ENCODE measurements at places on chromosomes 1 and 21.
A peak's percentile ranks its signal among the peaks of the same experiment; 100 is the strongest.

DNA sequence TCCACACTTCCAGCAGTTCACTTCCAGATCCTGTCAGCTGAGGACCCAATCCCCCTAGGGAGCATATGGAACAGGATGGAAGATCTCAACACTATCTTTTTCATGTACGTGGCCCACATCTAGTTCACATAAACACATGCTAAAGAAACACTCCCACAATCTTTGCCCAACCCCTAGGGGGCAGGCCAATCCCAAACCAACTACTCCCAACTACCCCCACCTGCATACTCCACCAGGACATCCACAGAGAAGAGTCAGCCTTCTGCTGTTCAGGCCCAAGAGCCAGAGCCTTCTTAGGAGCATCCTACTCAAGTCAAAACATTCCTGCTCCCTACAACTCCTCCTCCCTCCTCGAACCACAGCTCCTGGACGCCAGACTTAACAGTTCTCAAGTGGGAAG lies 5.6 kb upstream of the SLC5A9 start:
- no peak for DNase-seq

- DNase-seq: no peak
Observed at GRCh38 chr1:160070243-160071163, 543 bp upstream of the KCNJ10 start.

- no peak for DNase-seq
Observed at GRCh38 chr1:219264561-219264960, 90.9 kb downstream of the LYPLAL1 start.

DNA sequence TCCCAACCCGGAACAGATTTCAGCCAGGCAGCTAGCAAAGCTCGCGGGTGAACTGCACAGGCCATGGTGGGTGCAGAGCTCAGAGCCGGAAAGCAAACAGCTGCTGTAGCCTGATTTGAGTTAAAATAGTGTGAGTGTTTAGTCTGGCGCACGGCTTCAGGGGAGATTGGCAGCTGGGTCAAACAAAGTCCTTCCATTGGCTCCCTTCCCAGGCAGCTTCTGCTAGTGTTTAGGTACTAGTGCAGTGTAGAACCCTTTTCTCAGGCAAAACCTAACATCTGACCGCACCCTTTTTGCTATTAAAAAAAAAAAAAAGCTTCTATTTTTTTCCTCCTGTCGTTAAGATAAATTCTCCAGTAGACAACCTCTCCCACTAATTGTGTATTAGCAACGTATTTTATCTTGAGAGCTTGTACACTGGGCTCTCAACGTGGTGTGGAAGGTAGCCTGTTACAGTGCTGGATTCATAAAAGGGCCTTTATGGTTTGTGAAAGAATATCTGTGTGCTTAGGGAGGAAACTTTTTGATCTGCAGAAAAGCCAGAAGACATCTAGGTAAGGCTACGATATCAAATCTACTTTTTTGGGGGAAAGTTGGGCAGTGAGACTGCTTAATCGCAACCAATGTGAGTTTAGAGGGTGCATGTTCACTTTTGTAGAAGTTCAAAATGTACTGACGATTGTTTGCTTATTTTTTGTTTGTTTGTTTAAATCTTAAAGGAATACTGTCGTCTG lies 689.6 kb downstream of the USP25 start:
- DNase-seq: peak; percentile 81
